ENCODE measurements at places on chromosomes 2 and 18.

DNA sequence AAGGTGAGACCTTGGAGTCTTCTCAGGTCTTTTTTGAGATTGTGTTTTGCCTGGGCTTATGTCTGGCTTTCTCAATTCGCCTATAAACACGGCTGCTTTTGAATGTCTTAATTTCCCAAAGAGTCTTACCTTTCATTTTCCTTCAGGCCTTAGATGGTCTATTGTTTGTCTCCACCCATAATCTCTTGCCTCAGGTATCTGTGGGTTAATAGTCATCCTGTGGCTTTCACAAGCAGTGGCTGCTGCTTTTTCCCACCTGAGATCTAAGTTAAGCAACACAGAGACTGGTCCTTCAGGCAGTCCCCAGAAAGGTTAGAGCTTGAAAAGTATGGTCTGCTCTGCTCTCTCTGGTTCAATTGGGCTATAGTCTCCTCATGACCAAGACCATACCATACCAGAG lies 275.3 kb downstream of the INSIG2 start:
- no peak for DNase-seq

DNA sequence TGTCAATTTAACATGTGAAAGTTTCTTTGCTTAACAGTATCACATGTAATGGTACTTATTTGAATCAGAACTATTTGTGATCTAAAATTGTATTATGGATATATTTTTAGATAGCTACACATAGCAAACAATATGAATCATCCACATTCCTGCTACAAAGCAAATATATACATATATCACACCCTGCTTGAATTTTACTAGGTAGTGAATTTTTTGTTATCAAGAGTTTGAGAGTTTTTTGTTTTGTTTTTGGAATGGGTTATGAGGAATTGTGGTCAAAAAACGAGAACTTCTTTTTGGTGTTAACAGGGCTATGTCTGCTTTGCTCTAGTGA lies 635.7 kb downstream of the NRXN1 start:
- no peak for DNase-seq

GRCh38 chr2:33230842-33231241 lies 245.6 kb upstream of the RASGRP3 start:
- DNase-seq = no peak

GRCh38 chr18:35171315-35171987 lies 69.4 kb upstream of the ZNF397 start:
- DNase-seq = no peak

DNA sequence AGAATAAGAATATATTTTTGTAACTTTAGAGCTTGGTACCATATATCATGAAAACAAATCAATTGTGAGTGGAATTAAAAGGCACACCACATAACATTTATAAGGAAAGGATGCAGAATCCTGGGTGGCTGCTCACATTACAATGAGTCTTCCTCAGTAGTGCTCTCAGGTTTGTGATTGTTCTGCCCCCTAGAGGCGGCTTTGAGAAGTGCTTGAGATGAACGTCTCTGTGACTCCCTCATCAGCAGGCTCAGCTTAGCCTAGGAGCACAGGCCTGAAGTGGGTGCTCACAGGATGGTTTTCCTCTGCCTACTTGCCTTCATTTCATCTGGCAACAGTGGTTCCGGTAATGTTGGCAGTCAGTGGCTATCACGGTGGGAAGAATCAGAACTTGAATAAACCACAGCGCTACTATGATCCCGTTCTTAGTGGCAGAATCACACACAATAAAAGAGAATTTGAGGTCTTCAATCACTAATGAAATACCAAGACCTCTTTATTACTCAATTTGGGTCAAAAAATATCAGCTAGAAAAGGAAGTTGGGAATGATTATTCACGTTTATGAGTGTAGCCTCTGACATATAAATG lies 38.1 kb upstream of the B4GALT6 start:
- DNase-seq = peak; percentile 26

GRCh38 chr2:88281302-88282217 lies 111.4 kb downstream of the THNSL2 start:
- DNase-seq = no peak

DNA sequence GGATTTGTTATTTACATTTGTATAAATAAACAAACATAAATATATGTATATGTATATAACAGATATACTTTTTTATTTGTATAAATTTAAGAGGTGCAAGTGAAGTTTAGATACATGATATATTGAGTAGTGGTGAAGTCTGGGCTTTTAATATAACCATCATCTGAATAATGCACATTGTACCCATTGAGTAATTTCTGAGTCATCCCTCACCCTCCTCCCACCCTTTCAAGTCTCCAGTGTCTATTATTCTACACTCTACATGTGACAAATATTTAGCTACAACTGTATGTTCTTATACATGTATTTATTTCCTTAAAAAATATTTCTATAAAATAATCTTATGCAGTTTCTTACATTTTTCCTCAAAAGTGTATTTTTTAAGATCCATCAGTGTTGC lies 358.7 kb upstream of the TFPI start:
- DNase-seq = no peak

GRCh38 chr2:128550389-128550788 lies 231.7 kb upstream of the HS6ST1 start:
- DNase-seq = no peak

DNA sequence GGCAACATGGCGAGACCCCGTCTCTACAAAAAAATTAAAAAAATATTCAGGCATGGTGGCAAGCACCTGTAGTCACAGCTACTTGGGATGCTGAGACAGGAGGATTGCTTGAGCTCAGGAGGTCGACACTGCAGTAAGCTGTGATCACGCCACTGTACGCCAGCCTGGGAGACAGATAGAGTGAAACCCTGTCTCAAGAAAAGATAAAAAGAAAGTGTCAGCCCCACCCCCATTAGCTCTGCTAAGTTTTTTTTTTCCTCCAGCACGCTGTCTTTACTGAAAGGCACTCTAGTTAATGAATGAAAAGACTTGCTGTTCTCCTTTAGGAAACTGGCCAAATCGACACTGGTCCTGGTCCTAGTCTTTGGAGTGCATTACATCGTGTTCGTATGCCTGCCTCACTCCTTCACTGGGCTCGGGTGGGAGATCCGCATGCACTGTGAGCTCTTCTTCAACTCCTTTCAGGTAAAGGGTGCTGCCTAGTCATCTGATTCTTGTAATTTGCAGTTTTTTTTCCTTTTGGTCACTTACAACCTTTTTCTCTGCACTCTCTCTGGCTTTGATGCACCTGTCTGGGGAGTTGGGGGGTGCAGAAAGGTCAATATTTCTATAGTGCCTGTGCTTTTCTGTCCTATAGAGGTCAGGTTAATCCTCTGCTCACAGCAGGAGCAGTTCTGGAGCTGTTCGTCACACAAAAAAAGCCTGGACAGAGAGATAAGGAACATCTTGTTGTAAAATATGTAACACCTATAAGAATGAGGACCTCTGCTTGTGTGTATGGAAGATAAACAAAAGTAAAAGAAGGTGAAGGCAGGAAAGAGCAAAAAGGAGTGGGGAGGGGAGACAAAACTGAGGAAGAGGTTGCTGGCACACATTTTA lies 82.3 kb downstream of the PTH2R start:
- DNase-seq = no peak

GRCh38 chr2:121998751-121999150 lies 243.3 kb downstream of the TSN start:
- DNase-seq = no peak

DNA sequence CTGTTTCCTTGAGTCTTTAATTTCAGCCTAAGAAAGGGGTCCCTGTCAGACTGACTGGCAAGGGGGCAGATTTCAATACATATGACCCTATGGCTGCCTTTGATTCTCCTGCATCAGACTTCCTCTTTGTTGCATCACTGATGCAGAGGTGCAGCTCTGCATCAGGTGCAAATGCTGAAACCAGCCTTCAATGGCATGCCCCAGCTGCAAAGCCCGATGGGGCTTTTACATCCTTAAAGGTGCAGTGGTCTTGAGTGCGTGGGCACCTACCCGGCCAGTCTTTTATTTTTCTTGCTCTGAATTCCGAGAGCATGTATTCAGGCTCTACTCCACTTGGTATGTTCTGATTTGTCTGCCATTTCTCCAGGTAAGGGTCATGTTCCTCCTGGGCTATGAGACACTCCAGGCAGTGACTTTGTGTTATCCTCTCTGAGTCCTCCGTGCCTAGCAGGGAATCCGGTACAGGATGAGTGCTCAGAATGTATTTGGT lies 169.5 kb downstream of the MYCN start:
- DNase-seq = no peak

DNA sequence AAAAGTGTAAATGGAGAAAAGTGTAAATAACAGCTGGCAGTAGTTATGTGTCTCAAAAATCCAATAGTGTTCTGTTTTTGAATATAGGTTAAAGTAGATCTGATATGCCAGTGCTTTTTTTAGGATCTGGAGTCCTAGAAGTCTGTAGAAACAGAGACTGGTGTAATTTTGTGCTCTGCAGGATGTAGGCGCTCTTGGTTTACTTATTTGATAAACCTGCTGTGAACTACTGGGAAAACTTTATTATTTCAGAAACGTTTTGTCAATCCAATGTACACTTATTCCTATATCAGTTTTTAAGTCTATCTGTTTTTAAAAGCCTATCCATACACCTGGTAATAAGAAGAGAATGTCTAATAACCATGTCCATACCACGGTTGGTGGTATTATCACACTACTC lies 530.8 kb upstream of the ZNF804A start:
- no peak for DNase-seq

- no peak for DNase-seq
These were observed 53.5 kb downstream of the RDH14 start for GRCh38 chr2:18506883-18507509.

DNA sequence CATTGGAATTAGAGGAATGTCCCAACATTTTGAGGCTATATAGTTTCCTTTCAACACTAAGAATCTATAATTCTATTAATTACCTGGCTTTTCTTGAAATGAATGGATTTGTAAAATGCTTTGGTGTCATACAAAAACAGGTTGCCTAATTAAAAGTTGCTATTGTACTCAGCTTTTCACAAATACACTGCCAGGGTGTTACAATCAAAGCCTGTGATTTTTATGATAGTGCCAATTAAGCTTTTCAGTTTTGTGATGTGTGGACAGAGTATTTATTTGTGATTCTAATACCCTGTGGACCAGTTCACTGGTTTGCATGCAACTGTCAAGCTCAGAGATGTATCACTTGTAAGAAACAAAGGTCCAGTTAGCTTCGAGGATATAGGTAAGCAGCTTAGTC lies 71.8 kb downstream of the NAB1 start:
- DNase-seq = no peak

DNA sequence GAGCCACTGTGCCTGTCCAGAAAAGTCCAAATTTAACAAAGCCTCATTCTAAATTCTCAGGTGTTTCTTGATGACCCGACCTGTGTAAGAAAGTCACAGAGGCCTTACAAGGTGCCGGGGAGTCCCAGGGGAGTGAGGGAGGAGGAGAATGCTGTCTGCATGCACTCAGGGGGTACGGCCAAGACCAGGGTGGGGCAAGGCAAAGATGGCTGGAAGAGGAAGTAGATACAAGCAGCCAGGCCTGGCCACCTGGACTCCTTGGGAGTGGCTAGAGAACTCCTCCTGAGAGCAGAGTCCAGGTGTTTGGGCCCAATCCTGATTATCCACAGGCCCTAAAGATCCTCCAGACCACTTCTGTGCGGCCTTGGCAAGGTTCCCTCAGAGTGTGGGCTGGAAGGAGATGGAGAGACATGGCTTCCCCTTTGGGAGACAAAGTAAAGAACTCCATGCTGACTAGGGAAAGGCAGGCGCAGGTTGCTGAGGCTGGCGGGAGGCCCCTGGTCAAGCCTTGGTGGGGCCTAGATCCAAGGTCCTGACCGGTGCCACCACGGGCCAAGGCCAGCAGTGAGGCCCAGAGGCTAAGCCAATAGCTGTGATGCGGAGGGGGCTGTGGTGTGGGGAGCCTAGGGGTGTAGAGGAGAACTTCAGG lies 74.7 kb downstream of the COPS8 start:
- no peak for DNase-seq

GRCh38 chr18:3578621-3579020 lies 128.6 kb downstream of the TGIF1 start:
- no peak for DNase-seq

DNA sequence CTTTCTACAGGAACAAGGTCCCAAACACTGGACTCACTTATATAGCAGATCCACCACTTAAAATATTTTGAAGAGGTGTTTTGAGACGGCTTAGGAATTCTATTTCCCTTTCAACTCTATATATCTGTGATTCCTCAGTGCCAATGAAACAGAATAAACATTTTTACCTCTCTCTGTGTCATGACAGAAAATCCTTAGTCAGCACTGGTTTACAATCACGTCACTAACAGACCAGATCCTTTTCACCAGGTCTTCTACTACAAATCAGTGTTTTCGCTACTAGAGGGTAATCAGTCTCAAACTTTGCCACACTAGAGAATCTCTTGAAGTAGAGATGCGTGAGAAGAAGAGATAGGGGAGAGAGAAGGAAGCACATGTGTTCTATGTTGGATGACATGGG lies 325.6 kb downstream of the SS18 start:
- no peak for DNase-seq

GRCh38 chr2:216698293-216698692 lies 2.9 kb upstream of the IGFBP5 start:
- DNase-seq = no peak

DNA sequence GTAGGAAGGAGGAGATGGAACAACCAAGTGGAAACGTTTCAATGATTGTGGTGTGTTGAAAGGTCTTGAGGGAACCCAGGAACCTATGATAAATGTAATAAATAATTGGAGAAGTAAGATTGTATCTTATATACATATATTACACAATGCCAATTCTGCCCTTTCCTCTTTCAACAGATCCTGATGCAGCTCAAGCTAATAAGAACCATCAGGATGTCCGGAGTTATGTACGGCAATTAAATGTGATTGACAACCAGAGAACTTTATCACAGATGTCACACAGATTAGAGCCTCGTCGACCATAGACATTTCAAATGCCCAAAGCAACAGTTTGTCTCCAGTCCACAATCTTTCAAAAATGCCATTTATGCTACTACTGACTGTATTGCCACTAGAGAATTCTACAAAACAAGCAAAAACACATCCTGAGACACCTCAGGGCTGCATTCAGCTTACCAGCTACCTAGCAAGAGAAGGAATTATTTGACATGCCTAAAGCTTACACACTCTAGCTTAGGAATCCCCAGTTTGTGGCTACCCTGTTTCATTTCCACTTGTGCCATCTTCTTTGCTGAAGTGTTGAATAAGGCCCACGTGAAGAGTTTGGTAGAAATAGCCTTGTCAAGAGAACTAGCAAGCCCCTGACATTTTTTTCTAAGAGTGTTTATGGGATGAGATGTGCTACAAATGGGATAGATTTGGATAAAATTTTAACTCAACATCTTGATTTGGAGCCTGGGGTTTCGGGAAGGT lies 24.0 kb upstream of the MAP3K20 start:
- no peak for DNase-seq

GRCh38 chr2:59920961-59921360 lies 632.5 kb downstream of the BCL11A start:
- no peak for DNase-seq

GRCh38 chr2:88808652-88809051 lies 117.2 kb downstream of the RPIA start:
- no peak for DNase-seq

Data from activated CD8-positive, alpha-beta memory T cell treated with anti-CD3 and anti-CD28 coated beads for 1 hour (primary cell).